Activated CD8-positive, alpha-beta memory T cell treated with anti-CD3 and anti-CD28 coated beads for 24 hours (primary cell): ENCODE measurements at places on chromosomes 2 and 18.

DNA sequence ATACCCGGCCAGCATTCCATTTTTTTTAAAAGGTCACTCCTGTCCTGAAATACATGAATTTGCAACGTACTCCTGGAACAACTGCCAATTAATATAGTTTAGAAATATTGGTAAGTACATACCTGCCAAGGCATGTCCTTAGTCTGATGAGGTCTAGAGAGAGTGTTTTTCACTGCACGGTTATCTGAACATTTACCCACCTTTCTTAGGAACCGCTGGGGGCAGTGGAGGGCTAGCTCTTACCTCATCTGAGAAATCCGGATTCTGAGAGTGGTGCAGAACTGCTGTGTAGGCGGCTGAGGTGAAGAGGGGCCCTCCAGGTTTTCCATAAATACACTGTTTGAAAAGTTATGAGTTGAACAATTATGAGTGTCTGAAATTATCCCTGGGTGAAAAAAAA is 133.1 kb upstream of the CCDC195 start:
- DNase-seq = no peak

- DNase-seq = no peak
These were observed 191.7 kb upstream of the HAAO start for GRCh38 chr2:42984081-42984480.

GRCh38 chr2:176205126-176205525 is 16.7 kb downstream of the HOXD1 start:
- DNase-seq = no peak

- no peak for DNase-seq
These were observed 115.3 kb upstream of the SRD5A2 start for GRCh38 chr2:31696068-31696467.

DNA sequence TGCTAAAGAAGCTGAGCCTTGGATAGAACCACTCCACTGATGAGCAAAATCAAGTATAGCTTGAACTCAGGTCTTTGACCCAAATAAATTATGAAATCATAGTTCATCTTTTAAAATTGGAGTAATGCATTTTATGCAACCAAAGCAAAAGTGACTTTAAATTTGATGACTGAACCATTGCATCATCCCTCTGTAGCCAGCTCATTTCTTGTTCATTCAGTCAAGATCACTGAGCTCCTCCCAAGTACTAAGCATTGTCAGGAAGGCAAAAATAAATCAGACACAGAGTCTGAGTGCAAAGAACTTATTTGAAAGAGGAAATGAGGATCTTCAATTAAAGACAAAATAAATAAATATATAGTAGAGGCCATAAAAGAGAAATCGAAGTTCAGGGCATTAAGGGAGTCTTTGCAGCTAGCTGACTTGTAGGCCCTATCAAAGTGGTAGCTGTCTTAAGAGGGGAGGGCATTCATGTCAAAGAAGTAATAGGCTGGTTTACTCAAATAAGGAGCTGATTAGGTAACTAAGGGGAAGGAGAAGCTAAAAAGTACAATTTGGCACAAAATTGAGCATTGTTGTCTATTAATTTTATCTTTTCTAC is 411.8 kb downstream of the MTX2 start:
- no peak for DNase-seq

- DNase-seq = no peak
These were observed 119.5 kb upstream of the SMIM21 start for GRCh38 chr18:75546964-75547363.

DNA sequence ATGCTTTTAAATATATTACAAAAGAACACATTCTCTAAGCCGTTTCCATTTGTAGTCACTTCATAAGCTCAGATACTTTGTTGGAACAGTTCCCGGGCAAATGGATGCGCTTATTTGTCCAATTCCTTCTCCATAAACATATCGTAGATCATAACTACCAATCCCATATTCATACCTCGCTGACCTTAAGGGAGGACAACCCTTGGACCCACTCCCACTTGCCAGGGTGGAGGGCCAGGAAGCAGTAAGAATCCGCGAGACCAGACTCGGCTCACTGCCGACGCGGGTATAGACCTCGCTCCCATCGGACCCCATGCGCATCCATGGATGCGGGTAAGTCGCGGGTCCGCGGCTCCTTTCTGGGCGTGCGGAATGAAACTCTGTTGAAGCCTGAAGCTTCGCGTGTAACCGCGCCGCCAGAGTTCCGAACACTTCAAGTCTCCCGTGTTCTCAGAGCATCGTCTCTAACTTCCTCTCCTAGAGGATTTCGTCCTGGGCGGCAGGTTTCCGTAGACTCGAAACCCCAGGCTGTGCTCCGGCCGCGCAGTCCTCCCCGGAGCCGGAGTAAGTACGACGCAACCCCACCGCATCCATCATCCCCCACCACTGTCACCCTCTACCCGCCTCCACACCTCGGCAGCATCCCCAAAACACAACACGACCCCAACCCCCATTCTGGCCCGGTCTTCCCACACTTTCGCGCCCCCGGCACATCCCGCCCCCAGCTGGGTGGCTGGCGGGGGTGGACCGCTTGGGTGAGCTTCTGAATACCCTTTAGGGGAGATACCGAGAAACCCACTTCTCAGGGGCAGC is 1.1 kb downstream of the DSC3 start:
- no peak for DNase-seq

GRCh38 chr2:147161746-147162145 is 683.1 kb upstream of the ACVR2A start:
- DNase-seq = no peak

DNA sequence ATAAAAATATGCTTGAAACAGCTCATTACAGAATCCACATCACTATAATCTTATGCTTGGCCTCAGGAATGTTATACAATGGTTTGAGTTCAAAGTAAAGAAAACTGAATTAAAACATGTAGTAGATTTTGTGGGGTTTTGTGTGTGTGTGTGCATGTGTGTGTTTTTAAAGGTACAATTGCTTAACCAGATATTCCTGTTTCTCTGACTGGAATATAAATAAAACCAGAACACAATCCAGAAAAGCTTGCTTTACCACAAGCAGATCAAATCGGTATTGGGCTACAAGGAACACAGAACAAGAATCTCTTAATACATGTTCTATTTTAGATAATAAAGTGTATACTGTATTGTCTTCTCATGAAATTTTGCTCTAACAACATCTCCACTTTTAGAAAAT is 110.0 kb downstream of the TMEM247 start:
- no peak for DNase-seq

DNA sequence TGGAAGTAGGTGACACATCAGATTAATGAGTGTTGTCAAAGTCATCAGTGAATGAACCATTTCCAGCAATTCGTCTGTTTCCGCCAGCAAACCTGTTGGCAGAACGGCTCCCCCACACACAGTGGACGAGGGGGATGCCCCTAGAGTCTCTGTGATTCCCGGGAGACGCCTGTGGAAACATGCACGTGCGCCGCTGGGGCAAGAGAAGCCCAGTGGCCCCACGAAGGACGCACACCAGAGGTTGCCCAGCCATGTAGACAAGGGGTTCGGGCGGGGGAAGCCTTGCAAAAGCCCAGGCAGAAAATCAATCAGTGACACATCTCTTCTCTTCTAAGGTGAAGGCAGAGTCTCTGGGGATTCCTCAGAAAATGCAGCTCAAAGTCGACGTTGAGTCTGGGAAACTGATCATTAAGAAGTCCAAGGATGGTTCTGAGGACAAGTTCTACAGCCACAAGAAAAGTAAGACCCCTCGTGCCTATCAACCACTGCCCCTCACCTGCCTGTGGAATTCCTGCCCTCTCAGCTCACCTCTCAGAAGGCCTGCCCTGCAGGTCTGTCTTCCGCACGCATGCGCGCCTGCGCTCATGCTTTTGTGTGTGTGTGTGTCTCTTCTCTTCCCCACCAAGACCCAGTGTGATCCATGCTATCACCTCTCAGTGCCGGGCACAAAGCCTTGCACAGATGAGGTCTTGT is 87.1 kb downstream of the INPP5D start:
- DNase-seq = no peak

GRCh38 chr2:51153236-51153635 is 121.3 kb upstream of the NRXN1 start:
- no peak for DNase-seq

- no peak for DNase-seq
These were observed 400.7 kb downstream of the NBAS start for GRCh38 chr2:15160201-15160991.

GRCh38 chr18:48615566-48616401 is 77.0 kb downstream of the CTIF start:
- no peak for DNase-seq

GRCh38 chr2:180706694-180707093 is 273.7 kb upstream of the UBE2E3 start:
- no peak for DNase-seq

DNA sequence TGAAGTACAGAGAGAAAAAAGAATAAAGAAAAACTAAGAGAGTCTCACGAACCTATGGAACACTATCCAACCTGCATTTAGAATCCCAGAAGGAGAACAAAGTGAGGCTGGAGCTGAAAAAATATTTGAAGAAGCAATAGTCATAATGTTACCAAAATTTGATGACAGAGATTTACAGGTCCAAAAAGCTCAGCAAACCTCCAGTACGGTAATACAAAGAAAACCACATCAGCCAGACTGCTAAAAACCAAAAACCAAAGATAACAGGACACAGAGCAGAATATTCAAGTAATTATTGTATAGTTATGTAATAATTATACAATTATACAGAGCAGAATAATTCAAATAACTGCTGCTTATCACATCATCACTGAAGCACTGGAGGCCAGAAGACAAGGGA is 23.7 kb downstream of the ATL2 start:
- DNase-seq = no peak

GRCh38 chr2:46689993-46690392 is 210.6 kb downstream of the TMEM247 start:
- no peak for DNase-seq

- DNase-seq = no peak
These were observed 309.7 kb downstream of the IRS1 start for GRCh38 chr2:226489775-226490541.

DNA sequence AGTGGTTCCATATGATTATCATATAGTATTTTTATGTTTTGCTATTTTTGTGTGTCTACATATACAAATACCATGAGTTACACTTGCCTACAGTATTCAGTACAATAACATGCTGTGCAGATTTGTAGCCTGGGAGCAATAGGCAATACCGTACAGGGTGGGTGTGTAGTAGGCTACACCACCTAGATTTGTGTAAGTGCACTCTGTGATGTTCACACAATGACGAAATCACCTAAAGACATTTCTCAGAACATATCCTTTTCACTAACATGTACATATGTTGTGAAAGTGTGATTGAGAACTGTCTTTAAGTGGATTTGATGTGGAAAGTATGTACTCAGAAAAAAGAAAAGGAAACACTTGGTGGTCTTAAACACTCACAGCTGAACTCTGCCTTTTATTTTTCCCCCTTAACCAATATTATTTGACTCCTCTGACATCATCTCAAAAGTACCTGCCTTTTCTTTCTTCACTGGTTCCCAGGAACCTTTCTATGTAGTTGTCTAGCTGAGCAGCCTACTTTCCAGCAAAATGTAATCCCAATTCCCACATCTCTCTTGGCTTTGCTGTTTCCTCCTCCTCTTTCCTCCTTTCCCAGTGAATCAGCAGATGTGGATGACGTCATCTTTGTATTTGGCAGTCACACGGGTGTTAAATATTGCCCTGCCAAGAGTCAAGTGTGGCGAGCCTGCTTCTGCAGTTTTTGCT is 47.7 kb downstream of the OSBPL6 start:
- DNase-seq = no peak

DNA sequence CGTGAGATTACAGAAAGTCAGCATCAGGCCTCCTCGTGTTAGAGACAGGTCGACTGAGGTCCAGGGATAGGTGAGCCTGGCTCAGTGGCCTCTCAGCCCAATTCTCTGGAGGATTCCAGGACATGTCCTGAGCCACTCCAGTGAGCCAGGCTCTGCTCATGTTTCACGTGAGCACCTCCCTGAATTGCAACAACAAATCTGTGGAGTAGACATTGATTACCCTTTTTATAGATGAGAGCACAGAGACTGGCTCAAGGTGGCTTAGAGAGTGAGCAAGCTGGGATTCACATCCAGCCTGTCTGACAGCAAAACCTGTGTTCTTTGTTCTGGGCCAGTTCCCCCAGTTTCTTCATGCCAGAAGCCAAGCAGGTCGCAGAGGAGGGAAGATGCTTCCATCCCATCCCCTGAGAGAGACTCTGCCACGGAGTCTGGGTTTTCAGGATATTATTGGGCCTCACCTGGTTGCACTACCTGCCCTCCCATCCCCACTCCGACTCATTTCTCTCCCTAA is 46.4 kb downstream of the HS1BP3 start:
- no peak for DNase-seq

GRCh38 chr2:203706403-203706802 is at the start of gene CD28:
Gene CD28 (plus strand): TSS chr2:203706639. CDS start chr2:203706697, 58 bp downstream.
- peak; percentile 87 for DNase-seq

DNA sequence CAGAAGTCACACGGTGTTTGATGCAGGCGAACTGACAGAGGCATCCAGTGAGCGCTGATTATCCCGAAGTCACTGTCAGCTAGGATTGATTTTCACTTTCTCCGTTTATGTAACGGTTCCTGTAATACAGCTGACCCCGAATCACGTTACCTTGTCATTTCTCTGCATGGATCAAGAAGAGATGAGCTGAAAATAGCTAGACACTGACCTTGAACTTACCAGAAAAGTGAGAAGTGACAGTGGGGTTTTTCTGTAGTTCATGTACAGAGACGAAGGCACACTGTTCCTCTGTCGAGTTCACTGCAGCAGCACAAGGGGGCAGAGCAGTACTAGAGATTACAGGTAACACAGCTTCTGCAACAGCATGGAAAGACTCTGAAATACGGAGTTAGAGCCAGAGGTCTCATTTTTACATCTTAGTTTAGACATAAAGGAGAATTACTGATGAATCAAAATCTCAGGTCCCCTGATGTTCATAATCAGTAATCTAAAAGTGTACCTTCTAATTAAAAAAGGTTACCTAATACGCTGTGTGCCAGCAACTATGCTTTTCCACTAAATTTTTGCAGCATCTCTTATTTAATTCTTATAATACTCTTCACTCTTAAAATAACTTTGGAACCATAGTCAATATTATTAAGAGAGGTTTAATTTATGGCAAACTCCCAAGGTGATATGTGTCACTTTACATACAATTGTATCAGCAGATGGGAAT is 33.1 kb downstream of the ARHGAP15 start:
- no peak for DNase-seq

- DNase-seq = no peak
These were observed 82.6 kb downstream of the PKP4 start for GRCh38 chr2:158539176-158540005.

DNA sequence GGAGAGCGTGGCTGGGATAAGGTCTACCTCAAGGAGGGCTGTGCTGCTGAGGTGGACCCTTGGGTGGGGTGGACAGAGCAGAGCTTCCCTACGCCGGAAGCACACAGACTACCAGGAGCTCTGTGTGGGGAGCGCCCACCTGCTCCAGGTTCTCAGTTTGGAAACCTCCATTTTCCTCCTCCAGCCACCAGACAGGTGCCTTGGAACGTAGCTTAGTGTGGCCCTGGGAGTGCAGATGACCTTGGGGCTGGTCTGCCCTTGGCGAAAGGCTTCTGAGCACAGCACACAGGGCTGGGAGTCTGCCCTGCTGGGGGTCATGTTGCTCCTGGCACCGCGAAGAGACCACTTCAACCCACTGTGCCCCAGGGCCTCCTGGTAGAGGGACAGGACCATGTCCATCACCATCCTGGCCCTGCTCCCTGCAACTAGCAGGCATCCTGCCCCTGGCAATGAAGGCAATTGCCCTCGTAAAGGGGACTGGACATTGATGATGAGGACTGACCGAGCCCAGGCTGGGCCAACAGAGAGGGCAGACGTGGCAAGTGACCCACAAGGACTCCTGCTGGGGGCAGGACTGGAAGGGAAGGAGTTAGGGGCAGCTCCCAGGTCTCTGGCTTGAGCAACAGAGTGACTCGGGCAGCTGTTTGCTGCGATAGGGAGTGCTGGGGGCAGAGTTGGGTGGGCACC is 214.7 kb downstream of the CYP26B1 start:
- DNase-seq = peak; percentile 33

- DNase-seq = no peak
These were observed 194.8 kb downstream of the ZEB2 start for GRCh38 chr2:144325086-144325485.
